Type B pancreatic cell (in vitro differentiated cells): ENCODE measurements at places on chromosomes 7 and 10.

GRCh38 chr10:24351961-24352360 lies 143.0 kb downstream of the KIAA1217 start:
- no peak for DNase-seq
- peak overlapping the region; percentile 44 for H3K27ac ChIP-seq
- H3K4me1 ChIP-seq = peaks cover 58% of the 10 kb centered on the region

DNA sequence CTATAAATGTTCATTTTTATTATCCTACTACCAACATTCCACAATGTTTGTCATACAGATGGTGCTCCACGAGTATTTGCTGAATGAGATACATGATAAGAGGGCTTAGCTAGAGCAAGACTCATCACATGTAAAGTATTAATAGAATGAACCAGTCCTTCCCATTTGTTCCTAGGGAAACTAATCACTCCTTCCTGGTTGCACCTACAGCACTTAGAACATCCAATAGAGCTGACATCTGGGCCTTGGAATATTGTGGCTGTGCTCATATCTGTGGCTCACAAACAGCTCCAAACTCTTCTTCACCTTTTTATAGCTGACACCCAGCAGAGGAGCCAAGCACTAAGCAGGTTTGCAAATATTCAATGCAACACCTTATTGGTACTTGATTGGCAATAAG lies 91.9 kb upstream of the C1GALT1 start:
- no peak overlapping the region for H3K4me3 ChIP-seq
- DNase-seq = no peak
- H3K36me3 ChIP-seq = peaks cover 5% of the 10 kb centered on the region

DNA sequence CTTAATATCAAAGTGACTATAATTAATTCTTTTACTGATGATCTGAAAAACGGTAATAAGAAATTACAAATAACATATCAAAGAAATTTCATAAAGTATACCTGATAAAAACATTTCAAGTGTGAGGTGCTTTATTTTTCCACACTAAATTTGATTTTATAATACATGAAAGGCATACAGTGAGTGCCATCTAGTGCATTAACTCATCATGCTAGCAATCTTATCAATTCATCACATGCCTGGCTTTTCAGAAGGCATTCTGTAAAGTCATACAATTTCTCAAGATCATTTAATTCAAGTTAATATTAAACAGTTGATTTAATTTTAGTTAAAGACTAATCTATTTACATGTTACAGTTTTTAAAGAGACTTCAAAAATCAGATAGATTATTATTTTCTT lies 1020.9 kb downstream of the GATA3 start:
- no peaks in the 10 kb centered on the region for H3K4me1 ChIP-seq
- no peak overlapping the region for H3K27ac ChIP-seq
- H3K36me3 ChIP-seq = no peaks in the 10 kb centered on the region
- H3K4me3 ChIP-seq = no peak overlapping the region
- no peak for DNase-seq
- no peaks in the 10 kb centered on the region for H3K27me3 ChIP-seq

GRCh38 chr7:120843109-120843508 lies 14.8 kb downstream of the TSPAN12 start:
- H3K36me3 ChIP-seq = peaks cover 48% of the 10 kb centered on the region
- H3K4me3 ChIP-seq = no peak overlapping the region
- no peaks in the 10 kb centered on the region for H3K27me3 ChIP-seq
- peaks cover 20% of the 10 kb centered on the region for H3K4me1 ChIP-seq
- no peak overlapping the region for H3K27ac ChIP-seq
- DNase-seq = no peak

- H3K4me3 ChIP-seq = no peak overlapping the region
- H3K27ac ChIP-seq = no peak overlapping the region
- peaks cover 31% of the 10 kb centered on the region for H3K4me1 ChIP-seq
Measured at GRCh38 chr7:101377189-101377736, 14.6 kb downstream of the COL26A1 start.

GRCh38 chr10:61792921-61793320 lies 108.6 kb upstream of the ARID5B start:
- H3K27me3 ChIP-seq = no peaks in the 10 kb centered on the region
- no peaks in the 10 kb centered on the region for H3K36me3 ChIP-seq
- H3K4me1 ChIP-seq = peaks cover 15% of the 10 kb centered on the region
- no peak overlapping the region for H3K27ac ChIP-seq

DNA sequence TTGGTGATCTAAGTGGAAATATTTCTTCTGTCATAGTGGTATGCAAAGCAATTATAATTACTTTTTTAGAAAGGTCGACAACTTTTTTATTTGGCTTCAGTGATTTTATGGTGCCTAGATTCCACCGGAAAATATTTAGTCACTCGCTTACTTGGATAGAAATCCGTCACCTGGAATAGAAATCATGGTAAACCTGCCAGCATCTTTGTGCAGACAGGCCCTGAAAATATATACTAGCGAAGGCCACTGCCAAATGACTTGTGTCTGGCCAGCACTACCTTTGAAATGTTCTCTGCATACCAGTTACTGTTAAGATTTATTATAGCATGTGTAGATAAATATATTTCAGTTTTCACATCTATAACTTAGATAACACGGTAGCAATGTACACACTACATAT lies 226.4 kb downstream of the AGMO start:
- H3K36me3 ChIP-seq = no peaks in the 10 kb centered on the region

DNA sequence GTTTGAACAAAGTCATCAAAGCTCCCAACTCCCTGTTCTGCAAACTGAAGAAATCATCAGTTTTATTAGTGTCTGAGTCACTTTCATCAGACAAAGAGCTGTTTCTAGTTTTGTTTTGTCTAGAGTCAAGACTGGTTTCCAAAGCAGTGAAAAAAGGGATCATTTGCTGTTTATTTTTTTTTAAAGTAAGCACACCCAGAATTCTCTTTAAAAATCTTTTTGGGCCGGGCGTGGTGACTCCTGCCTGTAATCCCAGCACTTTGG lies 972.0 kb upstream of the CELF2 start:
- no peaks in the 10 kb centered on the region for H3K4me1 ChIP-seq
- no peaks in the 10 kb centered on the region for H3K27me3 ChIP-seq
- no peak for DNase-seq
- H3K4me3 ChIP-seq = no peak overlapping the region
- H3K36me3 ChIP-seq = no peaks in the 10 kb centered on the region

DNA sequence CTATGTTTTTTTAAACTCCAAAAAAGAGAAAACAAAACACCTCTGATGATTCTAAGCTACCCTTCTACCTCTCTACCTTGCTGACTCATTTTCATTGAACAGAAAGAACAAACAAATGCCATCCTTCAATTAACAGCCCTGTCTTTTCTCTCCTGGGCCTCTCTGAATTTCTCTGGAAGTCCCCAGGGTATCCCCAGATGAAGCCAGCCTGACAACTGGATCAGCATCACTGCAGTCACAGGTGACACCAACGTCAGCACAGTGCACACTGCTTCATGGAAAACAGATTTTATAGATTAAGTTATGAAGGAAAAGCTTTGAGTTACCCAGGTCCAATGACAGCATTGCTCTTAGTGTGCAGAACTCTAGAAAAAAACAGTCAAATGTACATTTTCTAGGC lies 5.7 kb downstream of the HUS1 start:
- H3K4me3 ChIP-seq = no peak overlapping the region
- H3K36me3 ChIP-seq = peaks cover 57% of the 10 kb centered on the region
- no peak for DNase-seq
- H3K27ac ChIP-seq = no peak overlapping the region
- no peaks in the 10 kb centered on the region for H3K27me3 ChIP-seq
- H3K4me1 ChIP-seq = peaks cover 33% of the 10 kb centered on the region

DNA sequence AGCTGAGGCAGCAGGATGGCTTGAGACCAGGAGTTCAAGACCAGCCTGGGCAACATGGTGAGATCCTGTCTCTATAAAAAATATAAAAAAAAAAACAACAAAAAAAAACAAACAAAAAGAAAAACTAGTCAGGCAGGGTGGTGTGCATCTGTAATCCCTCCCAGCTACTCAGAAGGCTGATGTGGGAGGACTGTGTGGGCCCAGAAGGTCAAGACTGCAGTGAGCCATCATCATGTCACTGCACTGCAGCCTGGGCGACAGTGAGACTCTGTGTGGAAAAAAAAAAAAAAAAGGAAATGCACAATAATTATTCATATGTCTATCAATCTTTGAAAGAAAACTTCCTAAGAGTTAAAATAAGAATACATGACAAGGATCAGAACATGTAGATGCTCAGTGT lies 178.3 kb downstream of the SEM1 start:
- H3K4me1 ChIP-seq = peaks cover 20% of the 10 kb centered on the region
- DNase-seq = no peak
- H3K36me3 ChIP-seq = no peaks in the 10 kb centered on the region

- no peak overlapping the region for H3K4me3 ChIP-seq
- H3K27ac ChIP-seq = no peak overlapping the region
- no peaks in the 10 kb centered on the region for H3K4me1 ChIP-seq
- no peaks in the 10 kb centered on the region for H3K36me3 ChIP-seq
Measured at GRCh38 chr10:45427262-45427969, 53.4 kb downstream of the ALOX5 start.

- H3K27ac ChIP-seq = peak overlapping the region; percentile 26
- H3K36me3 ChIP-seq = no peaks in the 10 kb centered on the region
- no peak for DNase-seq
- peak overlapping the region; percentile 44 for H3K4me3 ChIP-seq
Measured at GRCh38 chr7:523347-524336, 4.0 kb upstream of the PDGFA start.

- no peaks in the 10 kb centered on the region for H3K4me1 ChIP-seq
- H3K36me3 ChIP-seq = no peaks in the 10 kb centered on the region
- DNase-seq = no peak
- no peak overlapping the region for H3K27ac ChIP-seq
Measured at GRCh38 chr10:48623607-48624132, 18.8 kb upstream of the ARHGAP22 start.

- no peaks in the 10 kb centered on the region for H3K36me3 ChIP-seq
- no peak for DNase-seq
- H3K27ac ChIP-seq = no peak overlapping the region
- peaks cover 22% of the 10 kb centered on the region for H3K4me1 ChIP-seq
Measured at GRCh38 chr10:100864036-100864885, 48.5 kb upstream of the SLF2 start.

GRCh38 chr10:98338896-98339295 lies 70.9 kb upstream of the LOXL4 start:
- no peak for DNase-seq
- H3K27me3 ChIP-seq = peaks cover 19% of the 10 kb centered on the region
- H3K4me3 ChIP-seq = no peak overlapping the region
- H3K4me1 ChIP-seq = peaks cover 8% of the 10 kb centered on the region

DNA sequence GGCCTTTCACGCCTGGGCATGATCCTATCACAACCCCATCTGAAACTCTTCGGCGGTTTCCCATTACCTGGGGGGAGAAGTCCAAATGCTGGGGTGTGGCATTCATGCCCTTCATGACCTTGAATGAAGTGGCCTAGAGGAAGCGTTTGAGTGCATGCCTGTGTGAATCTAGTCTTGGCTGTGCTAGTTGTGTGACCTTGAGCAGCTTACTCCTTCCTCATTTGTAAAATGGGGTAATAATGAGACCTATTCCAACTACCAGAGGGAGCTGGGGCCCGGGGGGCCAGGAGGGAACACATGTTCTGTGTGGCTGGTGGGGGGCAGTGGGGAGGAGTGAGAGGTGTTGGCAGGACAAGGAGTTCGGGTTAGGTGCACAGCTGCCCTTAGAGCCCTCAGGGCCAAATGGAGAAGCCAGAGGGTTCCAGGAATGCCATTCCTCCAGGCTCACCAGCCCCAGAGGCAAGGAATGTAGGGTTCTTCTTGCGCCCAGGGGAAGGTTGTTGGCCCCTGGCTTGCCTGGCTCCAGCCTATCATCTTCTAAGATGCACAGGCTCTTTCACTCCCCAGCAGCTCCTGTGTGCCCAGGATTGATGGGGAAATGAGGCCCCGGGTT lies 21.3 kb upstream of the TBRG4 start:
- H3K4me3 ChIP-seq = no peak overlapping the region
- H3K27ac ChIP-seq = no peak overlapping the region
- H3K4me1 ChIP-seq = peaks cover 5% of the 10 kb centered on the region
- H3K27me3 ChIP-seq = no peaks in the 10 kb centered on the region
- no peak for DNase-seq
- H3K36me3 ChIP-seq = no peaks in the 10 kb centered on the region

DNA sequence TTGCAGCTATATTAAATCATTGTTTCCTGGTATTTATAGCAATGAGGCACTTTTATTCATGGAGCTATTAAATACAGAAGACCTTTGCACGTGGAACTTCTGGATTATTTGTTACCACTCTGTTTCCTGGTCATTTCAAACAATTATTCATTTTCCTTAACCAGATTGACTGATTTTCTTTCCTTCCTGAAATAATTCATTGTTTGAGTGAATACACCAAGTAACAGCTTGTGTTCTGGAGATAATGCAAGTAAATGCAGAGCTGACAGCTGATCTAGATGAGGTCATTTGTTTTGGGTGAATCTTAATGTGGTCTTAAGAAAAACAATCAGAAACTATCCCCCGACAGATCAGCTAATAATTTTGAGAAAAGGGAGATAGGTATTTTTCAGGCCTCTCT lies 497.7 kb downstream of the KIF20B start:
- H3K27ac ChIP-seq = no peak overlapping the region
- H3K4me3 ChIP-seq = no peak overlapping the region
- no peak for DNase-seq
- H3K27me3 ChIP-seq = no peaks in the 10 kb centered on the region

DNA sequence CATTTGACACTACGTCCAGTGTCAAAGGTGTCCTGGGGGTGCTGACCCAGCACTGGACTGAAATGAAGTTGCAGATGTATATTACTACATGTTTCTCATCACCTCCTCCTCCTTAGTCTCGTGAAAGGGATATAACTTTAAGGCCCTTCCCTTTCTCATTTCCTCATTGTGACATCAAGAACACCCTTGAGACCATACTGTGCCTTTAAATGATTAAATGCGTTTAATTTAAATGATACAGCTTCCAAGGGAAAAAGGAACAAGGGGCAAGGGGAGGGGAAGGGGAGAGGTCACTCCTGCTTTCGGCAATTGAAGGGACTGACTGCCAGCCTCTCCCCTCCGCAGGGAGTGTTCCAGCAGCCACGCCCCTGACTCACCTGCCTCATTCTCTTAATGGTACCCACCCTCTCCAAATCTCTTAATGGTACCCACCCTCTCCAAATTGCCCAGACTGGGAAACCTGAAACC lies 80.5 kb upstream of the KMT2E start:
- H3K27me3 ChIP-seq = no peaks in the 10 kb centered on the region
- no peaks in the 10 kb centered on the region for H3K36me3 ChIP-seq
- peaks cover 27% of the 10 kb centered on the region for H3K4me1 ChIP-seq
- H3K4me3 ChIP-seq = peak overlapping the region; percentile 22
- H3K27ac ChIP-seq = peak overlapping the region; percentile 76

DNA sequence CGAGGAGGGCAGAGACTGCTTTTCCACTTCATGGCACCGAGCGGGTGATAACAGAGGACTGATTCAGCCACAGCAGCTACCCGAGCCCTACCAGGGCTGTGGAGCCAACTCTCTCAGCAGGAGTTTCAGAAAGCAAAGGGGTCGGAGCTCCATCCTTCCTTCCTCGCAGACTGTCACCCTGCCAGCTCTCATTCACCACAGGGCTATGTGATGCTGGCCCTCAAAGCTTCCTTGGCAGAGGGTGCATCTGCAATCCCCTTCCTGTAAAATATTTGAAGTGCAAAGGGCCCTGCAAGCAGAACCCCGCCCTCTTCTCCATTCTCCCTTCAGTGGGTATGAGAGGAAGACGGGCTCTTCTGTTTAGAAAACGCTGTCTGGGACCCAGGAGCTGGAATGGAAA lies 105.3 kb upstream of the LYZL2 start:
- peaks cover 3% of the 10 kb centered on the region for H3K27me3 ChIP-seq
- no peak for DNase-seq
- H3K27ac ChIP-seq = no peak overlapping the region

GRCh38 chr7:27162561-27163287 lies 2.6 kb downstream of the HOXA9 start:
- no peak for DNase-seq
- peaks cover 4% of the 10 kb centered on the region for H3K36me3 ChIP-seq
- H3K4me3 ChIP-seq = peak overlapping the region; percentile 58
- H3K27ac ChIP-seq = no peak overlapping the region
- H3K27me3 ChIP-seq = peaks cover 88% of the 10 kb centered on the region
- H3K4me1 ChIP-seq = peaks cover 17% of the 10 kb centered on the region
